ENCODE measurements at places on chromosomes 4 and X.

DNA sequence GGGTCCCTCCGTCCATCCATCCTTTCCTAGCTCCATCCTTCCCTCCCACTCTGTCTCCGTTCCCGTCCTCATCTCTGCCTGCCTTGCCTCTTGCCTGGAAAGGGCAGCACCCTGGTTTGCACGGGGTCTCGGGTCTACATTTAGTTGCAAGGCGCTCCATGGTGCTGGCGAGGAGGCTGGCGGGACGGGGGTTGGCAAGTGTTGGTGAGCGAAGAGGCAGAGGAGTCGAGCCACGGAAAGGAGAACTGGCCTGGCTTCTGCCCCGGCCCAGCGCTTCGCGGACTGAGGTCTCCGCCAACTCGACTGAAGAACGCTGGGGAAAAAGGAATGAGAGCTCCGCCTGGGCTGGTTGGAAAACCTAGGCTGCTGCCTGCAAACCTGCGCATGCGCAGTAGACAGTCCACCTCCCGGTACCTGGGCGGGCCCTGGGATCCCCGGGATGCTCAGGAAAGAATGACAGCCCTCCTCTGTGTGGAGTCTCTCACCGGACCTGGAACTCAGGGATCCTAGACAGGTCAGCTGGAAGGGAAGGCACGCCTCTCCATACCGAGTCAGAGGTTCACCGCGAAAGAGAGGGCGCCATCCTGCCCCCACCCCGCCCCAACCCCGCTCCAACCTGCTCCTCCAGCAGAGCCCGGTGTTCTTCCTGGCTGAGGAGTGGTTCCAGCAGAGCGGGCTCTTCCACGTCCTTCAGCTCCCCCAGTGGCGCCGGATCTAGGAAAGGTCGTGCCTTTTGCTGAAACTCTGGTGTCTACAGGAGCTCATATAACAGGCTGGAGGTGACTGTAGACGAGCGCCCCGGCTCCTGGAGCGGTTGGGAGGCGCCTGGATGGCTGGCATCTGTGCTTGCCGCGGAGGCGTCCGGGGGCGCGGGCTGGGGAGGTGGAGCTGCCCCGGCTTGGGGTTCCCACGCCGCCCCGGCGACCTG, 6.0 kb downstream of the FRG2 start:
- no peak for DNase-seq

DNA sequence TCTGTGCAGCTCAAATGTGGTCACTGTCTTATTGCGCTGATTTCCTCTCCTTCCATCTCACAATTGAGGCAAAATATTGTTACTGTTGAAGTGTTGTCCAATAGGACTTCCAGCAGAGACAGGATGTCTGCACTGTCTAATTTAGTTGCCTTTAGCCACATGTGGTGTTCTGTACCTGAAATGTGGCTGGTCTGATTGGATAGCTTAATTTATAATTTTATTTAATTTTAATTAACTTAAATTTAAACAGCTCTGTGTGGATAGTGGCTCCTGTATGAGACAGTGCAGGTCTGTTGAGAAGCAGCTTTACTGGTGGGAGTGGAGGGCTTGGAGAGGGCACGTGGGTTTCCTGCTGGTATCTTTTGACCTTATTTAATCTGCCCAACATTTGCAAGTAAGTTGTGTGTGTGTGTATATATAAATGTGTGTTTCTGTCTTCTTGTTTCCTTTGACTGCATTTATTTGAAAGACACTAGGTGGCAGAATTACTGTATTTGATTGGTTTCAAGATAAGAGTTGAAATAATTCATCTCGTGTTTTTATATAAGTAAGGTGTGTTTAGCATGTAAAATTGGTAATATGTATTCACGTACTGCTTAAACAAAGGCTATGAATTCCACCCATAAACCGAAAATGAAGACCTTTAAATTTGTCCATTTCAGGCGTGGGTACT, 55.3 kb upstream of the MSANTD1 start:
- no peak for DNase-seq

- DNase-seq = no peak
These were observed at the start of gene DLG3 for GRCh38 chrX:70444326-70444945. Gene DLG3, plus strand, starts transcription at chrX:70444835. Its CDS starts 367 bp downstream, at chrX:70445202.

- no peak for DNase-seq
These were observed 186.2 kb downstream of the LARP7 start for GRCh38 chr4:112823156-112823555.

GRCh38 chr4:102103368-102103767, 241.9 kb downstream of the SLC39A8 start:
- no peak for DNase-seq

- no peak for DNase-seq
These were observed 45.2 kb downstream of the TRIM2 start for GRCh38 chr4:153249199-153250041.

GRCh38 chrX:81412428-81412827, 210.5 kb downstream of the SH3BGRL start:
- DNase-seq = no peak

GRCh38 chr4:126779001-126779400, 853.8 kb upstream of the INTU start:
- DNase-seq = no peak

- no peak for DNase-seq
These were observed 1056.7 kb downstream of the STIM2 start for GRCh38 chr4:27917381-27917780.

GRCh38 chr4:7806338-7807090, 133.1 kb downstream of the AFAP1 start:
- DNase-seq = no peak

DNA sequence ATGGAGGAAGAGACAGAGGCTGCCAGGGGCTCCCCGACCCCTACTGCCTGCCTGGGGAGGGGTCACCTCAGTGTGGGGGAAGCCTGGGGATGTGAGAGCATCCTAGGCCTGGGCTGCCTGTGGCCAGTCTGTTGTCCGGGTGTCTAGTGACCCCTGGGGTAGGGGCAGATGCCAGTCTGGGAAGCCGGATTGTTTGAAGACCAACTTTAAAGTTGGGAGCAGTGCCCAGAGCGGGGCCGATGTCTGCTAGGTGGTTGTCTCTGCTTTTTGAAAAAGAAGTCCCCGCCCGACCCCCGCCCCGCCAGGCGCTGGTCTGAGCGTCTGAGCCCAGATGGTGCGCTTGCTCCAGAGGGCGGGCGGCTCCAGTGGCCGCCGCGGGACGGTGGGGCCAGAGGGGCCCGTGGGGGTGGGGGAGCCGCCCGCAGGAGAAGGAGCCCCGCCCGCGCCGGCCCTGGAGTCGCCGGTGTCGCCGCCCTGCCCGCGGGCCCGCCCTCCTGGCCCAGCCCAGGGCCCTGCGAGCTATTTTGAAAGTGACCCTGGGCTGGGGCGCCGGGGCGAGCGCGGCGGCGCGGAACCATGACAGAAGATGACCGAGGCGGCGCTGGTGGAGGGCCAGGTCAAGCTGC, at the start of gene DOK7:
TSS of gene DOK7 (plus strand) at position 517 of the 626 bp plus-strand sequence. CDS start at position 587, 70 bp downstream.
- no peak for DNase-seq

- DNase-seq = no peak
These were observed at the start of gene CCDC110 for GRCh38 chr4:185471235-185472102. Gene CCDC110, minus strand, starts transcription at chr4:185471733. Its CDS starts 50 bp downstream, at chr4:185471683.

DNA sequence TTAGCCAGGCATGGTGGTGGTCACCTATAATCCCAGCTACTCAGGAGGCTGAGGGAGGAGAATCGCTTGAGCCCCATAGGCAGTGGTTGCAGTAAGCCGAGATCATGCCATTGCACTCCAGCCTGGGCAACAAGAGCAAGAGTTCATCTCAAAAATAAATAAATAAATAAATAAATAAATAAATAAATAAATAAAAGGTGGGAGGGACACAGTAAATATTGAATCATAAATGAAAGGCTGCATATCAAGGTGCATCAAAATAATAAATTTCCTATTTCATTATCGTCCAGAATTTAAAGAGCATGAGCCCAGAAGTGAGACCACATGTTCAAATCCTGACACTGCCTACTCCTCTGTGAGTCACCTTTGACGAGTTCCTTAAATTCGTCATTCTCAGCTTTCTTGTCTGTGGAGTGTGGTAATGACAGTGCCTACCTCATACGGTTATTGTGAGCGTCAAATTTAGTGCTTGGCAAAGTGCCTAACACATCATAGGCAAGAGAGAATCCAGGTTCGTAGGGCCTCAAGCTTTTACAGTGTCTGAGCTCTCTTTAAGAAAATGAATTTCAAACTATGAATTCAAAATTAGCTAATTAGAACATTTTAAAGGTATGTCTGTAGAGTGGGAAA, 49.9 kb downstream of the IL15 start:
- DNase-seq = no peak

GRCh38 chr4:184851886-184852285, 26.1 kb upstream of the ACSL1 start:
- no peak for DNase-seq

GRCh38 chr4:56874166-56874565, 33.5 kb upstream of the REST start:
- DNase-seq = peak; percentile 80

DNA sequence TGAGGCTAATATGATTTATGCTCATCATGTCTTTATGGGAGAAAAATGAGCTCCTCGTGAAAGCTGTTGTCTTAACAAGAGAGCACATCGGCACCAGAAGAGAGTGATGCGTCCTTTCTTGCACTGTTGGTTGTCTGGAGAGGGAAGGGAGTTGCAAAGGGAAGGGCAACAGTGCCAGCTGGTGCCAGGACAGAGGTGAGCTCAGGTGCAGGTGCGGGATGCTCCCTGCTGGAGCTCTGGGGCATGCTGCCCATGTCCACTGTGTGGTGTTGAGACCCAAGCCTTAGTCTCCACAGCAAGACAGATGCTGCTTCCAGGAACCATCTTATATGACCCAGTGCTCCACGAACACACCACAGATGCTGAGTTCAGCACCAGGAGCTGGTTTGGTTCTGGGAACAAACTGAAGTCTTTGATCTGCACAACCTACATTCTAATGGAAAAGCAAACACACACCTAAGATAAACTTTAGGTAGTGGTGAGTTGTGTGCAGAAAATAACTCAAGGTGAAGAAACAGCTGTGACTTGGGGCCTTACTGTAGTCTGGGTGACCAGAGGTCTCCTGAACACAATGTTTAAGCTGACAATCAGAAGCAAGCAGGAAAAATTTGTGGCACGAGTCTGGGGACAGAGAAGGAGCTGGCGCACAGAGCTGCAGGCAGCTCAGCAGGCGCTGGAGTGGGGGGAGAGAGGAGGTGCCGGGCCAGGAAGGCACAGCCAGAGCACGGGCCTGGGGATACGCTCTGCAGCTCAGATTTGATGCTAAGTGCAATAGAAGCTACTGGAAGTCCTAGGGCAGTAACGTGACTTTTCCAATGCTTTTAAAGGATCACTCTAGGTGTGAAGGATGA, 73.2 kb downstream of the HAUS3 start:
- no peak for DNase-seq

DNA sequence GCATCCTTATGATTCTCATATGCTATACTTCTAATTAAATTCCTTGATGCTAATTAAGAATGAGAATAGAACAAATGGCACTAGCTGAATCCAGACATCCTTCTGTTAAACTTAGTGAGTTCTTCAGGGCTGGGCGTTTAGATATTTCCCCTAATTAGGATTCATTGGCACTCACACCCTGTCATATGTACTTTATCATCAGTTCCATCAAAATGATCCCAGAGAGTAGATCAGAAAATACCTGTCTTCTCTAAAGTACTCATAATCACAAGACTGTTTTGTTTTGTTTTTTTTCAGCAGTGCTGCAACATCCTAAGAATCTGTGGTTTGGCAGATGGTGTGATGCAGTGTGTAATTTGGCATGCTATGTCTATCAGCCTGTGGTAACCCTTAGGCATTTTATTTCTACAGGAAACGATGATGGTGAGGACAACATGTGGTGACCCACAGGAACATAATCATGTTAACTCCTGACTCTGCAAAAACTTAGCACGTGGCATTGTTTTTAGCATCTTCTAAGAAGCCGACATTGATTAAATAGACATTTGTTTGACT, 2528.4 kb downstream of the ARAP2 start:
- DNase-seq = no peak

- no peak for DNase-seq
These were observed 139.5 kb downstream of the SLIT2 start for GRCh38 chr4:20391198-20391597.

DNA sequence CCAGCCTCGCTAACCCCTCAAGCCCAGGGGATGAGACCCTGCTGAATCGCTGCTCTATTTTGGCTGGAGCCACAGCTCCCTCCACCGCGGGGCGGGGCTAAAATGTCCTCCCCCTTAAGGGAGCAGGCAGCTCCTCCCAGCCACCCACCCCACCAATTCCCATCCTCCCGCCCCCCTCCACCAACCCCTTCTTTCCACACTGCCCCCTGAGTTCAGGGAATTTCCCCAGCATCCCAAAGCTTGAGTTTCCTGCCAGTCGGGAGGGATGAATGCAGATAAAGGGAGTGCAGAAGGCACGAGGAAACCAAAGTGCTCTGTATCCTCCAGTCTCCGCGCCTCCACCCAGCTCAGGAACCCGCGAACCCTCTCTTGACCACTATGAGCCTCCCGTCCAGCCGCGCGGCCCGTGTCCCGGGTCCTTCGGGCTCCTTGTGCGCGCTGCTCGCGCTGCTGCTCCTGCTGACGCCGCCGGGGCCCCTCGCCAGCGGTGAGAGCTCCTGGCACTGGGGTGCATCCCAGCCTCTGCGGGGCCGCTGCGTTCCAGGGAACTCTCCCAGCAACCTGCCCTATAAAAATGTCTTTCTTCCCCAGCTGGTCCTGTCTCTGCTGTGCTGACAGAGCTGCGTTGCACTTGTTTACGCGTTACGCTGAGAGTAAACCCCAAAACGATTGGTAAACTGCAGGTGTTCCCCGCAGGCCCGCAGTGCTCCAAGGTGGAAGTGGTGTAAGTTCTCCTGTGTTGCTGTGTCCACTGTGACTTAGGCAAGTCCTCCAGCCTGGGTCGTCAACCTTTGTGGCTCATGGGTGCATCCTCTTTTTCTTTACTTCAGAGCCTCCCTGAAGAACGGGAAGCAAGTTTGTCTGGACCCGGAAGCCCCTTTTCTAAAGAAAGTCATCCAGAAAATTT, at the start of gene CXCL6:
TSS of gene CXCL6 (plus strand) at position 306 of the 907 bp plus-strand sequence. CDS start at position 379, 73 bp downstream.
- peak; percentile 45 for DNase-seq

DNA sequence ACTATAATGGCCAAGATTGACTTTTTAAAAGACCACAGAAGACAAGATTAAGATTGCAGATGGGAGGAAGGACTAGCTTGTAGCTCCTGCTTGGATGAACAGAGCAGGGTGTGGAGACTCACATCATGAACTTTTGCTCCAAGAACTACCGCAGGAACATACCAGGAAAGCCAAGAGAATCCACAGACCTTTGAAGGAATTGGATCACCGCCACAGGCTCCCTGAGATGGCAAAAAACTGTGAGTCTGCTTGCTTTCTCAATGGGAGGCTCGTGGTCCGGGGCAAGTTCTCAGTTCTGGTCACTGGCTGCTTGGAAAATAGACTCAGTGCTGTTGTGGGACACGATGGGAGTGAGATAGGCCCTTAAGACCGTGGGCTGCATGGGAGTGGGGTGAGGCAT, 276.6 kb downstream of the CCSER1 start:
- no peak for DNase-seq

GRCh38 chr4:95694411-95694810, 145.5 kb upstream of the PDHA2 start:
- no peak for DNase-seq

GRCh38 chr4:2036866-2037265, 22.3 kb upstream of the NAT8L start:
- DNase-seq = no peak

- no peak for DNase-seq
These were observed 44.1 kb upstream of the SEC24B start for GRCh38 chr4:109389369-109390114.

DNA sequence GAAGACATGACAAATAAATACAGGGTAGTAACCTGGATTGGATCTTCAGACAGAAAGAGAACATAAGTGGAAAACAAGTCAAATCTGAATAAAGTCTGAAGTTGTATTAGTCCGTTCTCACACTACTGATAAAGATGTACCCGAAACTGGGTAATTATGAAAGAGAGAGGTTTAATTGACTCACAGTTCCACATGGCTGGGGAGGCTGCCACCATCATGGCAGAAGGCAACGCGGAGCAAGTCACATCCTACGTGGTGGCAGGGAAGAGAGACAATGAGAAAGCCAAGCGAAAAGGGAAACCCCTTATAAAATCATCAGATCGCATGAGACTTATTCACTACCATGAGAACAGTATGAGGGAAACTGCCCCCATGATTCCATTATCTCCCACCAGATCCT, 82.8 kb downstream of the USP46 start:
- no peak for DNase-seq
